Stimulated activated CD8-positive, alpha-beta memory T cell treated with anti-CD3 and anti-CD28 coated beads, Interleukin-15, amount 100 ng/mL, for 4 hours (primary cell): ENCODE measurements at places on chromosomes 2 and 18.

GRCh38 chr2:119682578-119682977, 3.6 kb downstream of the TMEM177 start:
- no peak for DNase-seq

- no peak for DNase-seq
These were observed 90.9 kb downstream of the RNF144A start for GRCh38 chr2:7007846-7008741.

- DNase-seq, result no peak
These were observed 276.8 kb upstream of the POU3F3 start for GRCh38 chr2:104577143-104577542.

GRCh38 chr2:60678551-60678950, 77.5 kb upstream of the PAPOLG start:
- DNase-seq, result no peak

DNA sequence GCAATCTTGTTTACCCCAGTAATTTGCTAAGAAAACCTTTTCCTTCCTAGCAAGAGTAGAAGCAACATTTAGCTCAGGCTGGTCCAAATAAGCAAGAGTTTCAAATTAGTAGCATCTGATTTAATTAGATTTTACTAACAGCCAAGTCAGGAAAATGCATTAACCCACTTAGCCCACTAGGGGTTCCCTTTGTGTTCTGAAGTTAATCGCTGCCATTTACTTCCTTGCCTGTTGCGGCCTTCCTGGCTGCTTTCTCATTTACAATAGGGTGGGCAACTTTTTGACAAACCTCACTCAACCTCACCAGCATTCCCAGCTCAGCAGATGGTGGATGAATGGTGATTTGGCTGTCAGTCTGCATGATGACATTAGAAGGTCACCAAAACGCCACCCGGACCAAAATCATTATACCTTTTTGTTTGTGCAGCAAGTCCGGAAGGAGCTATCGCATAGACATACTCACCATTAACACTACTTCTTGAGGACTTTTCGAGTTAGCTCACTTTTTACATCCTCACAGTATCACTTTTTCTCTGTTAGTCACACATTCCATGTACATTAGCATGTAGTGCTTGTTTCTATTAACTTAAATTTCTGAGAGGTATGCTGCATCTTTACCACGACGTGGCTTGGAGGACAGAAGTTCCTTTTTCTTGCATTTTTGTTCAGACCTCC, 101.5 kb upstream of the SETBP1 start:
- DNase-seq, result no peak

- no peak for DNase-seq
These were observed 35.3 kb downstream of the ZCCHC2 start for GRCh38 chr18:62558015-62558663.

- DNase-seq, result no peak
These were observed 76.7 kb downstream of the XDH start for GRCh38 chr2:31337860-31338259.

DNA sequence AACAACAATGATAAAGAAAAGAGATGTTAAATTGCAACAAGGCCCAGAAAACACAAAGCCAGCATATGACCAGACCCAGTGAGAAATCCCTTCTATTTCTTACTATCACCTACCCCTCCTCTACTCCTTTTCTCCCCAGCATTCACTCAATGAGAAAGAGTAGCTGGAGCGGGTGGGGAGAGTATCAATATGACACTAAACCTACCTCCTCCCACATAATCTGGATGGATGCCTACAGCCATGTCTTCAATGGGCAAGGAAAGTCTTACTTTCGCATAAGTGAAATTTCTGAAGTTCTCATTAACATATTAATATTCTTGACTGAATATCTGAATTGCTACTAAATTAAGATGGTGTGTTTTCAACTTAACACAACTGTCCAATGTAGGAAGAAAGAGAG, 78.2 kb downstream of the AFF3 start:
- no peak for DNase-seq

DNA sequence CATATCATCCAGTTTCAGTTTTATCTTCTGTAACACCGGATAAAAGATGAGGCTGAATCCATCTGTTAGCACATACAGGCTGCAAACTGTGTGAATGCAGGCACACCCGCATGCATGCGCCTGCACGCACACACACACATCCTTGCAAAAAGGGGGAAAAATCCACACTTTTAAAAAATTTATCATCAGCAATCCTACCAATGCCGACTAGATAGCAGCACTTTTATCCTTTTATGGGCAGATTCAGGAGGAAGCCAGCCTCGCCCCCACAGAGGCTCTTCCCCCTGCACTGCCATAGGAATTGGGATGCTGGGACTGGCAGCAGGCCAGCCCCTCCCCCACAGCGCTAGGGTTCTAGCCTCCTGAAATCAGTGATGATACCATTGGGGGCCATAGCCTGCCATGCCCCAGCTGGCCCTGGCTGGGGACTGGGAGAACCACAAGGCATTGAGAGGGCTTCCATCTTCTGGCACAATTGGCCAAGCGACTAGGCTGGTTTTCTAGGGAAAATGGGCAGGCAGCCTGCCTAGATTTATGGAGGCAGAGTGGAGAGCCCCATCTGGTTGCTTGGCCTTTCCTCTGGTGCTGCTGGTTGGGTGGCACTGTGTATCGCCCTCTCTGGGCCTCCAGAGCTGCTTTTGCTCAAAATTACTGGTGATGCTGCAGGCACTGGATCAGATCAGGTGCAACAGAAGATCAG, 25.5 kb downstream of the CYRIA start:
- no peak for DNase-seq
